ENCODE measurements at places on chromosomes 2 and 18.

- no peak for DNase-seq
Measured at GRCh38 chr18:49815927-49816326, 2.6 kb upstream of the ACAA2 start.

GRCh38 chr2:200451511-200451910 is 58.4 kb downstream of the KCTD18 start:
- no peak for DNase-seq

GRCh38 chr2:165927353-165927752 is 26.2 kb downstream of the TTC21B start:
- DNase-seq: no peak

DNA sequence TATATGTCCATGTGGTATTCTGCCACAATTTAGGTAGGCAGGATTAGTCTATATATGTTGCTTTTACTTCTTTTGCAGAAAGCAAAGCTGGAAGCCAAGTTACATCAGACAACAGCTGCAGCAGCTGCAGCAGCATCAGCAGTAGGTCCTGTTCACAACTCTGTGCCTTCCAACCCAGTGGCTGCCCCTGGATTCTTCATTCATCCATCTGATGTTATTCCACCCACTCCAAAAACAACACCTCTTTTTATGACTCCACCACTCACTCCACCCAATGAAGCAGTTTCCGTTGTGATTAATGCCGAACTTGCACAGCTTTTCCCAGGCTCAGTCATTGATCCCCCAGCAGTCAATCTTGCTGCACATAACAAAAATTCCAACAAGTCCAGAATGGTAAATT is 107.6 kb downstream of the BIRC6 start:
- no peak for DNase-seq

DNA sequence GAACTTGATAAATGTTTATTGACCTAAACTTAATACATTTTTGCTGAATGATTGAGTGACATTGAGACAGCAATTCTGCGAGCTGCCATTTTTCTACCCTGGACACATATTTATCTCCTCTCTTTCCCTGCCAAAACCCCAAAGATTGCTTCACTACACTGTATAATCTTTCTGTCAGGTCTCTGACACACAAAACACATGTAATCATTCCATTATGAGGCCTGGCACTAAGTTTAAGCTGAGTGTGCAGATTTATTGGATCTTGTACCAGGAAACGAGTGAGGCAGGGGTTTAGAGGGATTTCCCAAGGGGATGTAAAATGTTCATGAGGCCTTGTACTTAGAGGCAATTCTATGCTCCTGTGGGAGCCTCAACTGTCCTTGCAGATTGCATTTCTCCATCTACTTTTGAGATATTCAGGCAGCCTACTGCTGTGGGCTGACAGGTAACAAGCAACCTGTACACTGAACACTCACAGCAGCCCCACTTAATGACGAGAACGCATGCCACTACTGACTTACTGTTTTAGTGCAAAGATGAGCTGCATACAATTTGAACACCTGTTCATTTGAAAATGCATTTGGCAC is 13.7 kb upstream of the OSR1 start:
- DNase-seq: no peak

- DNase-seq: no peak
Measured at GRCh38 chr2:119222213-119222612, 1.4 kb upstream of the STEAP3 start.

DNA sequence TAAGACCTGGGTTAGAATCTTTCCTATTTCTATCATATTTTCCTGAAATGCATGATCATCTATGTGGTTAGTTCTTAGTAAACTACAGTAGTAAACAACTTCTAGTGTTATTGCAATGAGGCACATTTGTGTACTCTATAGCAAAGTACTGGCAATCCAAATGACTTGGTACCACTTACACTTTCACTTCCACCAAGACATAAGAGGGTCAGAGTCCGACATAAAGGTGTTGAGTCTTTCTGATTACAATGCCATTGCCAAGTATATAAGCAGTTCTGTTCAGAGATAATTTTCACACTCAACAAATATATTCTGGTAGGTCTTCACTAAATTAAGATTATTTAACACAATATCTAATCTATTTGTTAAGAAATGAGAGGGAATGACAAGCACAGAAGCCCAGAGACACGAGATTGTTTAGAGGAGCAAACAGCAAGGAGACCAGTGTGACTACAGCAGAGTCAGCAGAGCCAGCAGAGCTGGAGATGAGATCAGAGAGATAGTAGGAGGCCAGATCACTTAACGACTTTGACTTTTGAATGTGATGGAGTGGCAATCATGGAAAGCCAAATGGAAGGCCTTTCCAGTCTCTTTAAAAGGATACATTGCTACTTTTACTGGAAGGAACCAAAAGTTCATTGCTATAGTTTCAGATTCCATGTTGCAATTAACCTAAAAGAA is 27.5 kb downstream of the SOS1 start:
- DNase-seq: no peak
